ENCODE measurements at places on chromosomes 11 and 22.

DNA sequence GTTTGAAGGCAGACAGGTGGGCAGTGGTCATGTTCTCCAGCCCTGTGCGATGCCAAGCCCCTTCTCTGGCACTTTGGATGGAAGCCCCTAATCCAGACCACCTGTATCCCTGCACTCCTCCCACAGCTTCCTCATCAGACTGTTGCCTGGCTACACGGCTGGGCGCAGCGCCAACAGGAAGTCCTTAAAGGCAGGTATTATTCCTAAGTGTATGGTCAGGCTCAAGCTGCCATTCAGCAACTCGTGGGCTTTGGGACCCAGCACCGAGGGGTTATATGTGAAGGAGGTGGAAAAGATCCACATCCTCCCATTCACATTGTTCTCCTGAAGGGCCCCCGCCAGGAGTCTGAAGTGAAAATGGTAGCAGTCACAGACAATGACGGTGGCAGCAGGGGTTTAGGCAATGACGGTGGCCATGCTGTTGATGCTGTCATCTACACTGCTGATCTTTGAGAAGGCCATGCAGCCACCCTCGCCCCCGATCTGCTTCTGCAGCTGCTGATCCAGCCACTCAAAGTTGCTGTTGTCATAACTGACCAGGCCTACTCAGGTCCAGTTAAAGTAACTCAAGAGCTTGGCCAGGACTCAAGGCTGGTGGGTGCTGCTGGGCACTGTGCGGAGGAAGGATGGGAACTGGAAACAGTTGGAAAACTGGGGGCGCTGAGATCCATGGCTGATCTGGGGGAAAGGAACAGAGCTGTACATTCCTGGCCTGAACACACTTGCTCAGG lies 27.7 kb downstream of the OR6Q1 start:
- no peak for DNase-seq

- DNase-seq = no peak
Measured at GRCh38 chr11:833849-834311, 1.1 kb downstream of the CD151 start.

GRCh38 chr11:76806131-76806530 lies 23.0 kb downstream of the TSKU start:
- no peak for DNase-seq

DNA sequence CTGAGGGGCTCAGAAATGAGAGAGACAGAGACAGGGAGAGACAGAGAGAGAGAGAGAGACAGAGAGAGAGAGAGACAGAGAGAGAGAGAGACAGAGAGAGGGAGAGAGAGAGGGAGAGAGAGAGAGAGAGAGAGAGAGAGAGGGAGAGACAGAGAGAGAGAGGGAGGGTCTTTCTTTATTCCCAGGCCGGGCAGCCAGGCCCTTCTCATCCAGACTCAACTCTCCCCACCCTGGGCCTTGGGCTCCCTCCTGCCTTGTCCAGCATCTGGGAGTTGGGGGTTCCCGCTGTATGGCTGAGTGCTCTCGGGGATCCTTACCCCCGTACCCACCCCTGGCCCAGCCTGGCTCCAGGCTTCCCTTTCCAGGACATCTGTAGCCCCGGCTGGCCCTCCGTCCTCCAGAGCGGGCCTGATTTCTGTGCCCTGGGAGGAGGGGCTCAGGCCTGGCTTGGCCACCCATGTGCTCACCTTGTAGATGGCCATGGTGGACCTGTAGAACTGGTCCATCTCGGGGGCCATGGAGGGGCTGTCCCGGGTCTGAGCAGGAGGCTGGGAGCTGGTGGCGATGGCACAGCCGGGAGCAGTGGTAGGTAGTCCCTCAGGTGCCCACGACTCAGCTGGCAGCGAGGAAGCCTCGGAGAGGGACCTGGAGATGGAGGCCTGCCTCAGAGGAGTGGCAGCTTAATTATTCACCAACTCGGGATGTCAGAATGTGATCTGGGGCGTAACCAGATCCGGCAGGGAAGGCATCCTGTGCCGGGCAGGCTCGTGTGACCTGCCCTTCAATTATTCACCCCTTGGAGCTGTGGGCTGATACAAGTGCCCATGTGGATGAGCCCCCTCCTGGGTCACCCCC lies at the start of gene BAIAP2L2:
Gene BAIAP2L2, minus strand, starts transcription at position 677 of the 855 bp plus-strand sequence. Its CDS starts 159 bp downstream, at position 518.
- no peak for DNase-seq

- no peak for DNase-seq
Measured at GRCh38 chr22:49528420-49528720, 299.3 kb downstream of the BRD1 start.

DNA sequence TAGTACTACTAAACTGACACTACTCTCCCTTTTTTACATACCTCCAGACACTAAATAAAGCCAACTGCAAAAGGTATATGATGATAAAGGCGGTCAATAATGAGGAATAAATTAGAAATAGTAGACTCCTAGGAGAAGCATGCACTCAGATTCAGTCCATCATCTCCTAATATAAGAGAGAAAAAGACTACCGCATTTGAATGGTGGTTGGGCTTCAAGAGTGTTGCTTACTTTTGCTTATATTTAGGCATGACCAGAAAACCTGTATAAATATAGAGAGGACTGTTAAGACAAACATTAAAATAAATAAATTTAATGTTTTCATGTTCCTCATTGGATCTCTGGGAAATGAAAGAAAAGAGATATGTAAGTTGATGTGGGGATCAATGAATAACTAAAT lies 1137.0 kb downstream of the FAM181B start:
- no peak for DNase-seq

DNA sequence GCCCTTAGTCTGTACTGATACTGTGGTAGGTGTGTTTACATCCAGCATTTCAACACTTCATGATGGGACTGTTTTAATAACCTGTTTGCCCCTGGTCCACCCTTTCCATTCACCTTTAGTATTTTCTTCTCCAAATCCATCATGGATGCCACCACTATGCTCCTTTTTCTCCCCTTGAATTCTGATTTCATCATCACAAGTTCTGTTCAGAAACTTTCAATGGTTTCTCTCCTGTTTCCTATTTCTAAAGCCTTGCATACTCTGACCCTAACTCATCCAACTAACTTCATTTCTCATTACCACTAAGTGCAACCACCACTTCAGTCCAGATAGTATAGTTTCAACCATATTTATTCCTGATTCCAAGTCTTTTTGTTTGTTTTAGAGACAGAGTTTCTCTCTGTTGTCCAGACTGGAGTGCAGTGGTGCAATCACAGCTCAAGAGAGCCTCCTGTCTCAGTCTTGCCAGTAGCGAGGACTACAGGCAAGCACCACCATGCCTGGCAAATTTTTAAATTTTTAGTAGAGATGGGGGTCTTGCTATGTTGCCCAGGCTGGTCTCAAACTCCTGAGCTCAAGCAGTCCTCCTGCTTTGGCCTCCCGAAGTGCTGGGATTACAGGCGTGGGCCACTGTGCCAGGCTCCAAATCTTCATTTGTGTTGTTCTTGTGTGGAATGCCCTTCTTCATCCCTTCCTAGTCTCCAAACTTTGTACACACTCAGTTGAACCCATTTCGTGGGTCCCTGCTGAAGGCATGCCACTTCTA lies 1.2 kb upstream of the LIN7C start:
- DNase-seq = no peak
